ENCODE measurements at places on chromosomes 7 and 10.

DNA sequence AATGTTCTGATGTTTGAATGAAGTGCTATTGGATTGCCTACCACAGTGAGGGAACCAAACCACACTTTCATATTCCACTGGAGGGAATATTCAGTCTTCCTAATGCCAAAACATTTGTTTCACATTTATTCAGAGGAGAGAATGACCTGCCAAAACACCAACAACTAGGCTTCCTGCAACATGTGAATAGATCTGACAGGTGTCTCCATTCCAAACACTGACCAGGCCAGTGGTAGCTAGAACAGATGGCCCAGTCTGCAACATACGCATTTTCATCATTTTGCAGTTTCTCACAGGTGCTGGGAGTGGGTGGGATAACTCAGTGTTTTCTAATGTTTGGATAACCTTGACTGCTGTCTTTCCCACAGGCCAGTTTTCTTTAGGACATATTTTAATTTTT, 110.0 kb downstream of the RELN start:
- no peak for DNase-seq

GRCh38 chr7:37032258-37032601, 307.9 kb upstream of the AOAH start:
- DNase-seq, result no peak

DNA sequence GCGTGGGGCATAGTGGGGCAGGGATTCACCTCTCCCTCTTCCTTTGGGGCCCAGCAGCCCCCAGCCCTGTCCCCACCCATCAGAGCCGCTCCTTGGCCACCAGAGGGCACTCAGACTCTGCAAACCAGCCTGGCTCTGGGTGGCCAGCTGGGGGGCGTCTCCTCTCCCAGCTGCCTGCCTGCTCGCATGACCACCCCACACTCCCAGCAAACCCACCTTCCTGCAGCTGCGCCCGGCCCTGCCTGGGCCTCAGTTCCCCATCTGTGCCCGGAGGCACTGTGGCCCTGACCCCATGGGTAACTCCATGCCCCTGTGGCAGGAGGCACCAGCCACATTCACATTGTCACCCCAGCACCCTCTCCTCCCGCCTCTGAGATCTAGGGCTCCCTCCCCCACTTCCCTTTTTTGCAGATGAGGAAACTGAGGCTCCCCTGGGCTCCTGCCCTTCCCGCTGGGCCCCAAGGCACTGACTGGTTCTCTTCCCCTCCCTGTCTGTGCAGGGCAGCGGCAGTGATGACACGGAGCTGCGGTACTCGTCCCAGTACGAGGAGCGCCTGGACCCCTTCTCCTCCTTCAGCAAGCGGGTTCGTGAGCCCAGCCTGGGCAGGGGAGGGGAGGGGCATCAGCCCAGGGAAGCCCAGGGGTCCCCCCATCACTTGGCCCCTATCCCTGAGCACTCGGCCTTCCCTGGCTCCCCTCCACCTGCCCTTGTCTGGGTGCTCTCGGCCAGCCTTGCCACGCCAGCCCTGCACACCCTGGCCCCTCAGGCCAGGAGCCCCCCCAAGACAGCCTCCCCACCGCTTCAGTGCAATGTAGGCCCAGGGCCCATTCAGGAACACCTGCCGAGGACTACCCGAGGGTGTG, 6.9 kb upstream of the SH2B2 start:
- peak; percentile 10 for DNase-seq

DNA sequence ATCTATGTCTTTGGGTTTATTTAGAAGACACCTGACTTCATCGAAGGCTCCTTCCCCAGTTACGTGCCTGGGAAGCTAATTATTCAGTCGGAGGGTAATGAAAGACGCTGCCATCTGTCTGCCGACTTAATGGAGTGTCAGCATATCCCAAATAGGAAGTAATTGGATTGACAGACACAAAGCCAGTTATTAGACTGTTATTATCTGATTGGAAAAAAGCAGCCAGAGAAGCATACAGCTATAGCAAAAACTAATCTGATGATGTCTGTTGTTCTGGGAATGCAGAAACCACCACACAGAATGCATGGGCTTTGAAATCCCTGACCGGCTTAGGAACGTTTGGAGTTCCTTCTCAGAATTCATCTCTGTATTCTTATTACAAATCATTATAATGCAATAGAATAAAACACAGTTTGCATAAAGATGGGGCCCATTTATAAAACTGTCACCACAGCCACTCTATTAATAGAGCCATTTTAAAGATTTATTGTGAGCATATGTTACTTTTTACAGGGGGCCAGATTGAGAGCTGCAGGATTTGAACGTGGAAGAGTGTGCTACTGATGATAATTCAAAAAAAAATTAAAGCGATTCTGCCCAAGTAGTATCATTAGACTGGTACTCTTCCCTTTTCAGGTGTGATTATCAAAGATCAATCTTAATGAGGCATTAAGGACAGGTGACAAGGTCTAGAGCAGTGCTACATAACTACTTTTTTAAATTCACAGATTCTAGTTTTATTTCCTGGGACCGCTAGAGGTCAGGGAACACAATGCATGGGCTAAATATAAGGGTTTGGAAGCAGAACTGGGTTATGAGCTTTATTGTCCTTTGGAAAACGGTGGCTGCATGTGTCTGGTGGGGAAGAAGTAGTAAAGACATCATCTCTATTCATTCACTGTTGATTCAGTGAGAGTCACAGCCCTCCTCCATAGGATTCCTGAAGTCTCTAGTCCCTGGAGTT, 330.1 kb upstream of the LRGUK start:
- DNase-seq, result no peak

DNA sequence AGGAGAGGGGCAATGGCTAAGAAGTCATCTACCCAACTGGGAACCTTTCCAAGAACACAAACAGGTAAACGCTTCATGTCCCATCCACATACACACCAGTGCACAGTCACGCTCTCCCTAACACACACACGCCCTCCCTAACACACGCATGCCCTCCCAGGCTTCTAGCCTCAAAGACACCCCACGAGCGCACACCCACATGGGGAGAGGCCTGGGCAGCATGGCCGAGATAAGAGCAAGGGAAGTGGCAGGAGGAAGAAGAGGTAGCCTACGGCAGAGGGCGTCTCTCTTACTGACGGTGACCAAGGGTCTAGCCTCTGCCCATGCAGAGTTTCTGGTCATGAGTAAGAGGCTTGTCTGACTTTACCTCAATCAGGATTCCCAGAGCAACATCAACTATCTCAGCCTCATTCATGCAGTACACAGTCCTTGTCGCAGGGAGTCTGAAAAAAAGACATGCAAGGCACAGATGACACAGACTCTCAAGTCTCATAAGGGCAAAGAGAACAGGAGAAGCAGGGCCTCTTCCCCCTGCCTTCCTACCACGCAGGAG, 3.1 kb downstream of the CYREN start:
- DNase-seq, result no peak

GRCh38 chr7:157426463-157427301, 89.9 kb downstream of the DNAJB6 start:
- DNase-seq, result no peak

GRCh38 chr10:131944976-131945695, 36.6 kb downstream of the BNIP3 start:
- no peak for DNase-seq
